ENCODE measurements at places on chromosomes 6 and 20. TPM values are rescaled to one million over a fixed set of nuclear protein-coding genes. Genes with fewer than 3 reads are reported as not detected.

FKBP1C gene
- total RNA-seq = 0.34 TPM

ABCC10 gene
- 12.9 TPM for total RNA-seq

PGC gene
- total RNA-seq = 0.83 TPM

ACTL10 gene
- total RNA-seq = 2.1 TPM

HSPA12B gene
- 12.5 TPM for total RNA-seq

CASS4 gene
- 4.1 TPM for total RNA-seq

ADGRB3 gene
- 5.7 TPM for total RNA-seq

CLIC5 gene
- total RNA-seq = 7.2 TPM

BIRC7 gene
- total RNA-seq = not detected

RNF146 gene
- total RNA-seq = 57.7 TPM

SASH1 gene
- total RNA-seq = 56.5 TPM

FGD2 gene
- total RNA-seq = 23.1 TPM
